ENCODE measurements at places on chromosomes 3 and 15.

DNA sequence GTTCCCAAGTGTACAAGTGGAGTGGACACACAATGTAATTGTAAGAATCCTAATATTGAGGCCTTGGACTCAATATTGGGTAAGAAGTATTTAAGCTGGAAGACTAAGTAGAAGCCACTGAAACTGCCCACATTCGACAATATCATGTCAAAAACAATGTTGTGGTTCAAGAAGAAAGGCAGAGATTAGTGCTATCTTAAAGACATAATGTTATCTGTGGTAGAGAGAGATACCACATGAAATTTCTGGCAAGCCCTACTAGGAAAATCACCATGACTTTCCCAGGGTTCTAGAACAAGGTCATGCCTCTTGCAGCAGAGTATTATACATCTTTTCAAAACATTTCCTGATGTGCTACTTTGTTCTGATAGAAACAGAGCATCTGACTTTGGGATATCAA, 192.6 kb downstream of the RAP2B start:
- DNase-seq: no peak

- DNase-seq: no peak
Observed at GRCh38 chr15:63502137-63502766, 2.1 kb upstream of the USP3 start.

GRCh38 chr15:29216955-29217354, 52.7 kb downstream of the NSMCE3 start:
- no peak for DNase-seq

DNA sequence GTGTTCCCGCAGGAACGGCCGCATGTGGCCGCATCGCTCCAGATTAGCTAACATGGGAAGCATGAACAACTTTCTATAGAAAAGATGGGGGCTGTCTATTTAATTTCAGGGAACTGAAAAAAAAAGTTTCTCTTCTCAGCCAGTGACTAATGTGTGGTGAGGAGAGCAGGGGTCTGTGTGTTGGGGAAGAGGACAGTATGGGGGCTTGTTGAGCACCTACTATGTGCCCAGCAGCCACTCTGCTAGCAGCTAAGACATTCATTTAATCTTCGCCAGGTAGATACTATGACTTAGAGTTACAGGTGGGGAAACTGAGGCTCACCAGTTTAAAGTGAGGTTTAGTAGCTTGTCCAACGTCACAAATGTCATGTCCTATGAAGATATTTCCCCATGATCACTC, 56.6 kb downstream of the MGLL start:
- DNase-seq: no peak

DNA sequence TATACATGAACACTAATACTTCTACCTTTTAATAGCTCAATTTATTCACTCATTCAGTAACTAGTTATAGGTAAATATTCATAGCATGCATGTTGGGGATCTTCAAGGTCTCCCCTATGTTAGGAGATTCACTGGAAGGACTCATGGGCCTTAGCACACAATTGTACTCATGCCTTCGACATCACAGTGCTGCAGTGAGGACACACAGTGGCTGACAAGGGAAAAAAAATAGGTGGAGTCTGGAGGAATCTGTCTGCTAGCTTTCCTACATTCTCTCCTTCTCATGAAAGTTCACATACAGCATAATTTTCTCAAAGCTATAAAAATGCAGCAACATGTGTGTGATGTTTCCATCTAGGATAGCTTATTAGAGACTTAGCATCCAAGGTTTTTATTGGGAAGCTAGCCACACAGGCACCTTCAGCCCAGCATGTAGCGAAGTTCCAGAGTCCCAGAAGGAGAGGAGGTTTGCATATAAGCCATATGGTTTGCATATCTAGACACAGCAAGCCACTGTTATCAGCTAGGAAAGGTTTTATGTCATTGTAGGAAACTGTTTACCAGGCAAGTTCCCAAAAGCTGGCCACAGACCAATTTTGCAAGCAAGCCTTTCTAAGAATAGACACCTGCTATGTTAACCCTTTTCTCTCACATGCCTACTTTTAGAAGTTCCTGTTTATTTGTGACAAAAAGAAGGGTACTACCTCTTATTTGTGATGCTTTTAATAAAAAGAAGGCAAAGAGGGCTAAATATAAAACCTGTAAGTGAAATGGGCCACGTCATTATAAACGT, 46.4 kb downstream of the MORC1 start:
- no peak for DNase-seq

DNA sequence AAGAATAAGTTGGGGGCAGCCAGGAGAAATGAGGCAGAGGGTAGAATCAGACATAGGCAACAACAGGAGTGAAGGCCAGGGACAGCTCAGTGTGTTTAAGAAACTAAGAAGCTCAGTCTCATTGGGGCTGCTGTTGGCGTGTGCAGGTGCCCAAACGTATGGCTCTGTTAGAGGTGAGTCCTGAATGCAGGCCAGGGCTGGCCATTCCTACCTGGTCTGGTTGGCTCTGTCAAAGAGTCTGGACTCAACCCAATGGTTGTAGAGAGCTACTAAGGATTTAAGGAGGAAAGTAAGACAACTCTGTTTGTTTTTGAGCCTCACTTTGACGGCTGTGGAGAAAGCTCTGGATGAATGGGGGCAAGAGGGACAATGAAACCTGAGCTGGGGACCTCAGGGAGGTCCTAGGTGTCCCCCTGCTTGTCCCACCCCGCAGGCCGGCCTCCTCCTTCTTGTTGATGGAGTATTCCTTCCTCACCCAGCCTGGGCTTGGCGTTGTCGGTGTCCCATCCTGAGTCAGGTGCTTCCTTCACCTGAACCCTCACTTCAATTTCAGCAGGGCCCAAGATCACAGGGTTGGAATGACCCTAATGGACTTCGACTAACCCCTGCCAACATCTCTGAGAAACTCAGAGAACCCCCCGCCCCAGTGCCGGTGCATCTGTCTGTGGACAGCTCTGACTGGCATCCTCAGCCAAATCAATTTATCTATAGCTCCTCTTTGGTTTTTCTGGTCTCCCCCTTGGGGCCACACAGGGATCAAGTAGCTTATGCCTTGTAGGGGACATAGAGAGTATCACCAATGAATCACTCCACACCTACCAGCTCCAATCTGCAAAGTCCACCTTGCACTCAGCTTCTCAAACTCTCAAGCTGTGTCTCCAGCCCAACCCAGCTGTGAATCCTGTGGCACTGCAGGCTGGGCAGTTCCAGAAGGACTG, 8.3 kb downstream of the ITGA11 start:
- no peak for DNase-seq

GRCh38 chr15:88636050-88636449, 2.8 kb upstream of the ISG20 start:
- DNase-seq: peak; percentile 85

- no peak for DNase-seq
Observed at GRCh38 chr3:10845839-10846656, 30.0 kb downstream of the SLC6A11 start.

GRCh38 chr3:158845765-158846350, 44.0 kb downstream of the MFSD1 start:
- DNase-seq: no peak

- DNase-seq: no peak
Observed at GRCh38 chr3:175007306-175007705, 148.2 kb downstream of the NAALADL2 start.

DNA sequence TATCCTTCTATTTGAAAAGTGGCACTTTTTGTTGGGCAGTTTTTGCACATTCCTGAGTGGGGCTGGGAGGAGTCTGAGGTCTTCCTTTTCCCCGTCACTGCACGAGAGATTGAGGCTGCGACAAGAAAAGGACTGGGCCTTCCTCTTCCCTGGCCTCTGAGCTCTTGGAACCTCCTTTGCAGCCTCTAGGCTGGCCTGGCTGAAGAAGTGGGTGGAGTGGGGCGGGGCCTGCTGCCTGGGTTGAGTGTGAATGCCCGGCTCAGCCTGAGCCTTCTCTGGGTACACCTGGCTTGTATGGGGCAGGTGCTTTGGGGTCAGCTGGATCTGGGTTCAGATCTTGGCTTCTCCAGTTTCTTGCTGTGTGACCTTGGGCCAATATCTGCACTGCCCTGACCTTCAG, 43.1 kb downstream of the PLXNA1 start:
- DNase-seq: no peak

DNA sequence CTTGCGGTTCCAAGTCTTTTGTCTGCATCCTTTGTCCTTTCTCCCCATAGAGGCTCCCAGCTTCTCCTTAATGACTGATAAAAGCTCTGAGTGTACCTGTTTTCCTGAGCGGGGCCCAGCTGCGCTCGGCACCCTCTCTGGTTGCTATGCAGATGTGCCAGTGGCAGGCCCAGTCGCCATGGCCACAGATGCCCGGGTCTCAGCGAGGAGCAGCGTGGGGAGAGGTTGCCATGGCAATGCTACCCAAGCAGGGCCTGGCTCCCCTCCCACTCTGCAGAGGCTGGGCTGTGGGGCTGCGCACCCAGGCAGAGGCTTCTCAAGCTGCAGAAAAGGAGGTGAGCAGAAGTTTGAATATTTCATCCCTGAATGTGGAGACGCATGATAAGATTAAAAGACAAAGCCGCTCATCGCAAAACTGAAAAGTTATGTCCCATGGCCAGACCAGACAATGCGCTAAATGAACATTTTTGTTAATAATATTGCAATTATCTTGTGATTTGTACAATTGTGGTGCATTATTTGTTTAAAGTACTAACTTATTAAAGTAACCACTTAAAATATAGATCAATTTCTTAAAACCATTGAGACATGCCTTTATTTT, 66.1 kb downstream of the TPRA1 start:
- DNase-seq: no peak

- no peak for DNase-seq
Observed at GRCh38 chr3:51947215-51947900, 5.2 kb downstream of the PARP3 start.

GRCh38 chr3:11624161-11624560, 19.6 kb downstream of the VGLL4 start:
- peak; percentile 90 for DNase-seq

GRCh38 chr15:34799149-34800101, 4.1 kb upstream of the ACTC1 start:
- no peak for DNase-seq

GRCh38 chr3:164486150-164486549, 592.1 kb downstream of the SI start:
- DNase-seq: no peak

DNA sequence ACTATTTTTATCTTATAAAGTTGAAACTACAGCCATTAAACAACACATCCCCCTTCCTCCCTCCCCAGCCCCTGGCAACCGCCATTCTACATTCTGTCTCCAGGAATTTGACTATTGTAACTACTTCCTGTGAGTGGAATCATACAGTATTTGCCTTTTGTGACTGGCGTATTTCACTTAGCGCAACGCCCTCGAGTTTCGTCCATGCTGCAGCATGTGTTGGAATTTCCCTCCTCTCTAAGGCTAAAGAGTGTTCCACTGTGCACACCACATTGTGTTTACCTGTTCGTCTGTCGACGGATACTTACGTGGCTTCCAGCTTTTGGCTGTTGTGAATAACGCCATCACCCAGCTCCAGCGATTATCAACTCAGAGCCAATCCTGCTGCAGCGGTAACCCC, 52.0 kb upstream of the DLG1 start:
- DNase-seq: no peak

GRCh38 chr3:184727357-184728009, 15.6 kb upstream of the MAGEF1 start:
- peak; percentile 59 for DNase-seq

DNA sequence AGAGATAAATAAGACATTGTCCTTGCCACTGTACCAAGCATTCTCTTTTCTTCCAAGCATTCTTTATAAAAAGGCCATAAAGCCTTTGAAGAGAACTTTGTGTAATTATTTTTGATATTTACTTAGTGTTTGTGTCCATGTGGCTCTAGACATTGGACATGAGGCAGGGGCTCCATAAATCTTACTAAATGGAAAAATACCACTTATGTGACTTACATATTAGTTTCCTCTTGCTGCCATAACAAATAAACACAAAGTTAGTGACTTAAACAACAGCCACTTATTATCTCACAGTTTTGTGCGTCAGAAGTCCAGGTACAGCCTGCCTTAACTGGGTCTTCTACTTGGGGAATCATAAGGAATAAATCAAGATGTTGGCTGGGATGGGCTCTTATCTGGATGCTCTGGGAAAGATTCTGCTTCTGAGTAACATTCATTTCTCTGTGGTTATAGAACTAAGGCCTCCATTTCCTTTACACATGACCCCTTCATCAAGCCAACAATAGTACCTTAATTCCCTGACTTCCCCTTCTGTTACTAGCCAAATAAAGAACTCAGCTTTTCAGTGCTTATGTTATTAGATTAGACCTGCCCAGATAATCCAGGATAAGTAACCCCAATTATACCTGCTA, 59.9 kb upstream of the COL8A1 start:
- no peak for DNase-seq

DNA sequence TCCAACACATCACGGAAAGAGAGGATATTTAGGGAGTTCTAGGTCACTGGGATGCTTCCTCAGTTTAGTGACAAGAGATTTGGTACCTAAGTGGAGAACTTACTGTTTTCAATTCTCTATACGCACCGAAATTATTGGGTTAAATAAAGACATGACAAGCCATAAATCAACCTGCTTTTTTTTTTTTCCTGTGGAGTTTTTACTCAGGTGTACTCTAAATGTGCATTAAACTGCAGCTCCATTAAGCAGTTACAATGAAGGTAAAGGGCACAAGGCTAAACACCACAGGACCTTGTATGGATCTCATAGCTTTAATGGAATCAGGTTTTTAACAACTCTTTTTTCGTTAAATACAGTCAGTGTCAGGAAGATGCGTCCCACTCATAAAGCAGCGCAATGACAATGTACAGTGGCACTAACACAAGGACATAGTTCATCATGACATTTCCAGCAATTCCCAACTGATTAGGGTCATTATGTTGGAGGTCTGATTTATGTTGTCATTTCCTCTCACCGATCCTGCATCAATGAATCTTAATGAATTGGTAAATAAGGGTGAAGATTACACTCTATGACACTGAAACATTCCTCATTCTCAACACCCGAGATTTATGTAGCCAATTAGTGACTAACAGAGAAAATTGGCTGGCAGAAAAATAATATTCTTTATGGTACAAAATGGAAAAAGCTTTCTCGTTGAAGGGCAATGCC, 355.2 kb downstream of the FOXP1 start:
- DNase-seq: no peak
